ENCODE measurements at places on chromosomes 3 and 15. TPM values are rescaled to one million over a fixed set of nuclear protein-coding genes. Genes with fewer than 3 reads are reported as not detected.
A peak's percentile ranks its signal among the peaks of the same experiment; 100 is the strongest.

OR5K2 gene
- not detected for polyA plus RNA-seq

WWTR1 gene
- 107 TPM for polyA plus RNA-seq

DNA sequence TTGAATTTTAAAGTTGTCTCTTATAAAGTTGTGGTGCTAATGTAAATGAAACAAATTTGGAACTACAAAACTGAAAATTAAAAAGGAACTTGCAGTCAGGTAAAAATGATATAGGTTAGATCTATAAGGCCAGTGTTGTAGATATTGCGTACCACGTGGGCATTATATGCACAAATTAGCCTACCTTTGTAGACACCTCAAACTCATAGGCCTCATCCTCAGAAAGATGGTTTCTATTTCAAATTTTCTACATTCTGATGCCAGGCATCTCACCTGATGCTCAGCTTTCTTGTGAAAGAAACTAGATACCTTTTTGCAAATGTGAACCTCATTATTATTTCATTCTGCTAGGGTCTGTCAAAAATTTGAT, 25.6 kb downstream of the TMEM207 start:
- DNase-seq, result no peak

- DNase-seq, result no peak
Observed at GRCh38 chr3:118938183-118938961, 96.3 kb downstream of the IGSF11 start.

PIF1 gene
- polyA plus RNA-seq, result 5.9 TPM

DNA sequence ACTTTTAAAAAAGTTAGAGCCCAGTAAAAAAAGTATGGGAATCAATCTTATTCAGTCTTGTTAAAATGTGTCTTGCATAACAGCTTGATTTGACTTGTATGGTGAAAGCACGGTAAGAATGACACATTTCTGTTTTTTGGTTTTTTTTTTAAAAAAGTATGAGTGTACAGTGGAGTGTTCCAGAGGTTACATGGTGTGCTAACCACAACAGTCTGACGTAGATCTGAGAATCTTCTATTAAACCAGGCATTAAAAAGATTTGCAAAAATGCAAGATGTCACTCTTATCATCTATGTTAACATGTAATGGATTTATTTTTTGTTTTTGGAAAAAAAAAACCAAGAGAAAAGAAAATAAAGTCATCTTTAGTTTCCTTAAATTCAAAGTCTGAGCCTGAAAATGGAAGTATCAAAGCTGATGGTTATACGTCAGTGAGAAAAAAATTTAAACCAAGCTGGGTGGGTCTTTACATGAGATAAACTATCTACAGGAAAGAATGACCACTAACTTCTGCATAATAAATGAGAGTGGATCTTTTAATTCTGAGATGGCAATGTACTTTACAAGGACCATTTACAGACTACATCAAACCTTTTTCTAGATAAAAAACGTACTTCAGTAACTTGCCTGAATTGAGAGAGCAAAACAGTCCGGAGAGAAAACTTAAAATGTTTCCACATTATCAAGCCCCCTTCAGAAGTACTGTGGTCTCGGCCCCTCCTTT, 1.6 kb downstream of the GABPB1 start:
- DNase-seq, result peak; percentile 15

DNA sequence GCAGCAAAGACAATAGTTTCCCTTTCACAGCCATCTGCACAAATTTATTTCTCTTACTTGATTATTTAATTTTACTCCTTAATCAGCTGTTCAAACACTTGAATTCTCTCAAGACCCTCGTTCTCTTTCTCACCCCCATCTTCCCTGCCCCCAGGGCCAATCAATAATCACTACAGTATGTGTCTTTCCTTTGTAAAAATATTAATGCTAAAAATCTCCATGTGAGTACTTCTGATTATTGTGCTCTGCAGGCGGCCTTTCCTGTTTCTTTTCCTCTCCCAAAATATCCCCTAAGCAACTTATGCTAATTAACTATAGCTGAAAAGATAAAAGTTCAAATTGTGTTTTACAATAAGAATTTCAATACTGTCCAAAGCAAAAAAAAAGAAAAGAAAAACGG, 617.0 kb upstream of the CBLB start:
- no peak for DNase-seq

GRCh38 chr3:190746986-190747385, 115.5 kb downstream of the GMNC start:
- no peak for DNase-seq

MRPS22 gene
- 61.8 TPM for polyA plus RNA-seq

GRCh38 chr3:192896208-192896607, 21.4 kb downstream of the MB21D2 start:
- DNase-seq, result no peak

DNA sequence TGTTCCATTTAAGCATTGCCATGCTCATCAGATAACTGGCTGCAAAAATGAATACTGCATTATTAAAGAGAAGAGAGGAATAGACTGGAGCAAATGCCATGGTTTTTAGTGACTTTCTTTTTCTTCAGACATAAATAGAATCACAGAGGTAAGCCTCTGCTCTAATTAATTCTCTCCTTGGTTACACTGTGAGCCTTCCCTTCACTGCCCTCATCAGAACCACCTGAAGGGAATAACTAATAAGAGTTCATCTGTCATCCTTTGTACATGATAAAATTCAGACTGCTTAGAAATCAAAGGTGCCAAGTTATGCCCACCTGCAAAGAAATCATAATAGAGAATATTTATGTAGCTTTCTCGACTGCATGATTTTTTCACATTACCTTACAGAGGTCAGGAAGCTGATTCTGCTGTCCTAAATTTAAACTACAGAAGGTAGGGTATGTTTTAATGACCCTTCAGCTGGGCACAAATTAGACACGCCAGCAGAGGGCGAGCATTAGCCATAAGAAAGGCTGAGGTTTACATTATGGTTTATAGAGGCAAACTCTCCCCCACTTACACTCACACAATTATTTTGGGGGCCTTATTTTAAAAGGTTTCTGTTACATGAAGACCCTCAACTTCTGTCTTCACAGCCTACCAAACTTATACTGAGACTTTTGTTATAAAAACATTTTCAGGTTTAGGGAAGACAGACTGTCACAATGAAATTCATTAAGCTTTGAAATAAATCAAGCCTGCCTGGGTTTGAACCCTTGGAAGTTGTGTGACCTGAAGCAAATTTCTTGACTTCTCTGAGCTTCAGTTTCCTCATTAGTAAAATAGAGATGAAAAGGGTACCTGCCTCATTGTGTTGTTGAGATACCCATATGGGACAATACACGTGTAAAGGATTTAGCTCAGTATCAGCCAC, 15.3 kb upstream of the UNC13C start:
- no peak for DNase-seq

- no peak for DNase-seq
Observed at GRCh38 chr15:39744334-39745103, 38.1 kb downstream of the FSIP1 start.

- no peak for DNase-seq
Observed at GRCh38 chr15:85515212-85515611, 134.8 kb downstream of the AKAP13 start.

DNASE1L3 gene
- 12.0 TPM for polyA plus RNA-seq

- no peak for DNase-seq
Observed at GRCh38 chr3:57791245-57791644, 35.1 kb downstream of the SLMAP start.

CCDC39 gene
- 5.1 TPM for polyA plus RNA-seq

RTP4 gene
- 0.73 TPM for polyA plus RNA-seq

DNA sequence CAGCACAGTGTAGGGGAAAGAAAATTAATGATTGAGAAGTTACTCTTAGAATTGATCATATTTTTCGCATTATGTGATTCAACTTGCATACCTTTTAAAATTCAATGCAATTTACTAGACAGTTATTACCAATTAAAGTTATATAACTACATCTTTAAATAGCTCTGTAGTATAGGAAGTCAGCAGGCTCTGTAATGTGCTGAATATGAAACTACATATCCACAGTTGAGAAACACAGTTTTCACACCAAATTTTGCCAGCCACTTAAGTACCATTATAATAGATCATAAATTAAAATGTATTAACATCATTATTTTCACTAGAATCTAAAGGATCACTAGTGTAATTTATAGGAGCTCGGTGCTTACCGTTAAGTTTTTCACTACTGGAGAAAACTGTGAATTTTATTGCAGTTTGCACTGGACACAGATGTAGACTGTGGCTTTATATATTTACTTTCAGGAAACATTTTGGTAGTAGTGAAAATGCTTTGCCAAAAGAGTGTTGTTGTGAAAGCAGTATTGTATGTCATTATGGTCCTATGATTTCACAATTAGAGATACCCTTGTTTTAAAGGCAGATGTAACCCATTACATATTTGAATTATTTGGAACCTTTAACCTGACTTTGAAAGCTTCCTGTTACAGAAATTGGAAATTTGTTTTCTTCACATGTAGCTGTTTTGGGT, 113.6 kb downstream of the PLCL2 start:
- DNase-seq, result no peak

DNA sequence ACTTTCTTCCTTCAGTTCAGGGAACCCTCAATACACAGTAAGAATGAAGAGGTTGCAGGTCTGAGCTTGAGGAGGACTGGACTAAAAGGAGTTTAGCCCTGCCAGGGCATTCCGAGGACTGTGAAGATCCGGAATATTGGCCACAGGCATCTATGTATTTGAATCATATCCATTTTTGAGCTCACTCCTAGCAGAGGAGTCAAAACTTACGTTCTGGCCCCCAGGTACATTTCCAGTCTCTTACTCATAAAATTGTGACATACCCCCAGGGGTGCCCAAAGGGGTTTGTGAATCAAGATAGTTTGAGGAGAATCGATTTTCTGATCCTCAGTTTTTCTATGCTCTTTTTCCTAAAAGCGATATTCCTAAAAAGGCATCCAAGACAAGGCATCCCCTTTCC, 27.6 kb upstream of the SRP14 start:
- DNase-seq, result no peak

DNA sequence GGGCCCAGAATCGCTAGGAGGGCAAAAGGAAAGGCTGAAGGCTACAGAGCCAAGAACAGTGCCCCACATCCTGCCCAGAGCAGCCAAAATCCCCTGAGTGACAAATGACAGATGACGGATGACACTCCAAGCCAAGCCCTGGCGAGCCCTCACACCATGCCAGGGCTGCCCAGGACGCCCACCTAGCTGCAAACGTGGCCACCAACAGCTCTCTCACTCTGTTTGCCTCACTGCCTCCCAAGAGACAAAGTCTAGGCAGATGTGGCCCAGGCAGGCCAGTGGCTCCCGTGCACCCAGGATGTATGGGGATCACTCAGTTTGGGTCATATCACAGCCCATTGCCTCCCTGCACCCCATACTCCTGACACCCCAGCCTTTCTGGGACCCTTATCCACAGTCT, 270.1 kb upstream of the NSMCE3 start:
- no peak for DNase-seq

GRCh38 chr3:136142592-136142991, 53.5 kb downstream of the MSL2 start:
- no peak for DNase-seq

FBXL22 gene
- polyA plus RNA-seq, result 1.8 TPM

NXPE3 gene
- polyA plus RNA-seq, result 7.6 TPM

GRCh38 chr3:195069501-195070251, 201.3 kb downstream of the XXYLT1 start:
- no peak for DNase-seq

CYP1A2 gene
- polyA plus RNA-seq, result 0.24 TPM

DNA sequence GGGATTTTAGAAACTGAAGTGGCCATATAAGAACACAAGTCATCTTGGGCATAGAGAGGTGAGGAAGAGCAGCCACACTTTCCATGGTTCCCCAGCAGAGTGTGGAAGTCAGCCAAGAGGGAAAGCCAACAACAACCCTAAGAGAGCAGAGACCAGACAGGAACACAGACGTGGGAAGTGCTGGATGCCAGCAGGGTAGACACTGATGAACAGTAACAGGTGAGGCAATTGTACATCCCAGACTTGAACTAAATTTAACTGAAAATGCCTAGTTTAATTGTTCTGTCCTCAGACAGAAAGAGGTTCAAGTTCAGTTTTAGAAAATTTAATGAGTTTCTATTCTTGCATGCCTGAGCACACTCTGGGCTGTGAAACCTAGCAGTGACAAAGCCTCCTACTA, 212.1 kb downstream of the ATP8B4 start:
- DNase-seq, result no peak

GRCh38 chr15:67855842-67856241, 16.0 kb upstream of the RNU6-1 start:
- DNase-seq, result no peak

CD96 gene
- polyA plus RNA-seq, result 0.69 TPM

DNA sequence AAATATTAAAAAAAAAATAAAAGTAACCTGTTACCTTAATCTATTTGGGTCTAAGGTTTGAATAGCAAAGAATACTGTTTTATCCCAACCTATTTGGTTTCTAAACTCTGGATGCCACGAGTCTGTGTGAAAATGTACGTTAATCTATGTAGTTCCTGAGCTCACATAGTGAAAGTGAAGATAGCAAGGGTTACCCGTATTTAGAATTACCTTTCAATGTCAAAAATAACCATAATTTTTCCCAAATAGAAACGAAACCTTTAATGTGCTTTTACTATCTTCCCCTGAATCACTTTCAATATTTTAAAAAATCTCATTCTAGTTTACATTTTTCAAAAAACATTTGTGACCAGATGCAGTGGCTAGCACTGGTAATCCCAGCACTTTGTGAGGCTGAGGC, 5.8 kb upstream of the USP50 start:
- no peak for DNase-seq

FBXW12 gene
- 0.56 TPM for polyA plus RNA-seq

DNA sequence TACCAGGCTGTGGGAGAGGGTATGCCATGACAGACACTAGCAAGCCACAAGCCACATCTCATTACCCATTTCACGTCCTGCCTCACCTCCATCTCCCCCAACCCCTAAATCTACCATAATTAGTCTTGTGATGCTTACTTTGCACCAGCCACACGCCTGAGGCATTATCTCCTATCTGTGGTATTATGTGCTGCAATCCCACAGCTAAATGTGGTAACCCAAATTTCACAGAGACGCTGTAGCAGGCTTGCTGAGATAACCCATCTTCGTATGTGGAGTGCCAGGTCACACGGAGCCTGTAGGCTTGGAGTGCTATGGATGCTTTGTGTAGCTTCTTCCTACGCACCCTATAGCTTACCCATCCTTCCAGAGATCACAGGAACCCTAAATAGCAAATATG, 256.7 kb upstream of the KCNH8 start:
- no peak for DNase-seq

GRCh38 chr3:10546181-10546624, 40.8 kb upstream of the ATP2B2 start:
- no peak for DNase-seq

- no peak for DNase-seq
Observed at GRCh38 chr15:38864827-38865581, 300.4 kb upstream of the RASGRP1 start.

- no peak for DNase-seq
Observed at GRCh38 chr3:101423984-101424888, 88.8 kb downstream of the SENP7 start.

GRCh38 chr3:20747741-20748140, 561.7 kb upstream of the SGO1 start:
- no peak for DNase-seq

DNA sequence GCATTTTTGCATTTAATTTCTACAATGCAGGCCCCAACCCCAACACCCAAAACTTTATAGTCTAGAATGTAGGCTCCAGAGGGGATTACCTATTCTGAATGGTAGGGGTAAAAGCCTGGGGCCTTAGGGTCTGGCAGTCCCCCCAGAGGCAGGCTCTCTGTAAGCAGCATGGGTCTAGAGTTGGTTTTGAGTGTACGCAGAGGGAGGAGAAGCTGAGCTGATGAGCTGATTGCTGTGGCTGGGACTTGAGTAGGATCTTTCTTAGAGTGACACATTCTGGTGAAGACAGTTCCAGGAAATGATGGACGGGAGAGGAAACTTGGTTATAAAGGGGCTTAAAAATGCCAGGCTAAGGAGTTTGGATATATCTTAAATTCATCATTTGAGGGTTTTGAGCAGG, 2.1 kb downstream of the LPP start:
- no peak for DNase-seq

GRCh38 chr3:48425281-48425812, 4.5 kb downstream of the PLXNB1 start:
- no peak for DNase-seq
